ENCODE measurements at places on chromosomes 3 and 15. TPM values are rescaled to one million over a fixed set of nuclear protein-coding genes. Genes with fewer than 3 reads are reported as not detected.

GRCh38 chr3:185646382-185647133 lies 60.5 kb downstream of the SENP2 start:
- H3K4me3 ChIP-seq: no peak overlapping the region
- no peak overlapping the region for H3K27ac ChIP-seq
- no peak for DNase-seq
- no peaks in the 10 kb centered on the region for H3K27me3 ChIP-seq

DNA sequence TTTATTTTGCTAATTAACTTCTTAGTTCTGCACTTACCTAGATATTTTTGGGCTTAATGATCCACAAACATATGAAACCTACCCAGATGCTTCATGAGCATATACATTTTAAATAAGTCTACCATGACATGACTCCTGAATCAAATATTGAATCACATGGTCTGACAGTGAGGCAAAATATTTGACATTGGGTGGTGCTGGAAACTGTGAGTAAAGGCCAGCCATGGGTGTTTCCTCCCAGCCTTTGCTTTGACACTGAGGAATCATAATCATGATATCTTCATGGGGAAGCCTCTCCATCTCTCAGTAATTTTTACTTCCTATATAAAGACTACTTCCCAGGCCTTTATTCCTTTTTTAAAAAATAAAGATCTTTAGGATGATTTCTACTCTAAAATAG lies 22.8 kb upstream of the SSR3 start:
- no peaks in the 10 kb centered on the region for H3K27me3 ChIP-seq
- peak; percentile 82 for DNase-seq
- H3K4me3 ChIP-seq: no peak overlapping the region
- peaks cover 17% of the 10 kb centered on the region for H3K4me1 ChIP-seq
- peak overlapping the region; percentile 13 for H3K27ac ChIP-seq
- no peaks in the 10 kb centered on the region for H3K36me3 ChIP-seq

GRCh38 chr3:126509597-126510307 lies 7.8 kb downstream of the UROC1 start:
- no peaks in the 10 kb centered on the region for H3K27me3 ChIP-seq
- H3K27ac ChIP-seq: no peak overlapping the region
- DNase-seq: no peak
- 0 out of 2 replicates have a peak, but pooled peaks cover 4% of the 10 kb centered on the region for H3K4me1 ChIP-seq

DNA sequence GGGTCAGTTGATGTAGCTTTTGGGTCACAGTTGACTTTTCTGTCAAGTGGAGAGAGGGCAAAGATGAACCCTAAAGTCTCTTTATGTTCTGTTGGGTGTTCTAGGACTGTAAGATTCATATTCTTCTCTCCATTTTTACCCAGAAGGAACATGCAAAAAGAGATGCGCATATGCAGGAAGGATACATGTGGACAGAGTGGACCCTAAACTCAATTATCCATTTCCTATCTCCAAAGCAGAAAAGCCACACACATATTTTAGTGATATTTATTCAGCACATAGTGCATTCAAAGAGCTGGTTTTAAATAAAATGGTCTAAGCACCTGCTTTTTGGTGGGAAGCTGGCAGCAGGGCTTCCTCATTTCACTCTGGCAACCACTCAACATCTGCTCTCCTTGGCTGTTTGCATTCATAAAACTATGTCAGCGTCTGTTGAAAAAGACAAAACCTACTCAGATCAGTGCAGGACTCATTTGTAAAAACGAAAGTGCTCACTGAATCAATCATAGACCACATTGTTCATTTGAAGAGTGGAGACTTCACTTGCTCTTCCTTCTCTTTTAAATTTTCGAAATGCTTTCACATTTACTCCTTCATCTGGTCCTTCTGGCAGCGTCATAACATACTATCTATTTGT lies 96.6 kb downstream of the SEMA6D start:
- H3K4me3 ChIP-seq: no peak overlapping the region
- no peak for DNase-seq
- H3K27me3 ChIP-seq: no peaks in the 10 kb centered on the region
- no peak overlapping the region for H3K27ac ChIP-seq

DNA sequence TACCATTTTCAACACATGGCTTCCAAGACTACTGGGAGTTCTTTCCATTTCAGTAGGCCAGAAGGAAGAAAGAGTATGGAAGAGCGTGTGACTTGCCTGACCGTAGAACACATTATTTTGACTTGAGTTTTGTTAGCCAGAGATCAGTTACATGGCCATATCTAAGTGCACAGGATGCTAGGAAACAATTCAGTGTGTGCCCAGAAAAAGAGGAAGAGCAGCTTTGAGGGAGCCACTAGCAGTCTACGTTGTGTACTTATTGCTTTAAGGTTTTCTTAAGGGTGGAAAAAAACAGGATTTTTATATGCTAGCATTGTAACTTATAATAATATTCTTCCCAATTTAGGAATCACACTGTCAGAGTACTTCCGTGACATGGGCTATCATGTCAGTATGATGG lies 44.1 kb upstream of the GRAMD1C start:
- no peaks in the 10 kb centered on the region for H3K27me3 ChIP-seq
- H3K27ac ChIP-seq: no peak overlapping the region
- DNase-seq: no peak

DNA sequence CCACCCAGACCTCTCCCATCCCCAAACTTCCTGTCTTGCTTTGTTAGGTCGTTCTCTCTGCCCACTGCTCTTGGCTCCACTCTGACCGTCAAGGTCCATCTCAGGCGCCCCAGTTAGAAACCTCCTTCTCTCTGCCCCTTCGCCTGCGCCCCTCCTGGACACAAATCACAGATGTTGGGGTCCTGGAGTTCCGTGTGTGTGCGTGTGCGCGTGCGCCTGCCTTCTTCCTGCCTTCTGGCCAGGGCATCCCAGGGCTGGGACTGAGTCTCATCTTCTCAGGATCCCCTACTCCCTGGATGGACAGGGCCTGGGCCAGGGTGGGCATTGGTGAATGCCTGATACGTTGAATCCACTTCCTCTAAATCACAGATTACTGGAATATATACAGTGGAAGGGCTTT lies 869 bp downstream of the ACSBG1 start:
- H3K27me3 ChIP-seq: peaks cover 28% of the 10 kb centered on the region
- H3K4me1 ChIP-seq: no peaks in the 10 kb centered on the region
- no peak overlapping the region for H3K4me3 ChIP-seq
- H3K27ac ChIP-seq: no peak overlapping the region
- no peaks in the 10 kb centered on the region for H3K36me3 ChIP-seq

Gene SLC28A2
- not detected for total RNA-seq

DNA sequence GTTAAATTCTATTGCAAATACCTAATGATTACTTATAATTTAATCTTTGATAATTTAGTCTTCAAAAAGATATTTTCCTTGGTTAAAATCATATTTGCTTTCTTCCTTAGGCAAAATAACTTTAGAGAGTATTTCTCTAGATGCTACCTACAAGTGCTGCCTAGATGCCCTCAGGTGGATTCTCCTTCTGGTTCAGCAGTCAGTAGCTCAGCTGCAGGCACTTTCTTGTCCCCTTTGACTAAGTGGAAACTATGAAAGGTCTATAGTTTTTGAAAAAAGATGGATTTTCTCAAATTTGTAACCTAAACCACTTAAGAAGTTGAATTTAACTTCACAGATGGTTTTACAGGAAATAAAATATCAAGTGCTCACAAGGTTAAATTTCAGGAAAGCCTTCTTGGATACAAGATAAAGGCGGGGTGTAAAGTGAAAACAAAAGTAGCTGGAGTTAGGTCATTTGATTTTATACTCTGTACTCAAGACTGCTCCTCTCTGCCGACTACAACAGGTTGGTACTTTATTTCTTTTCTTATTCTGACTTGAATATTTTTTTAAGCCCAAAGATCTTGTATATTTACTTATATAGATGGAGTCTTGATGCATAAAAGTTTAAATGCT lies at the start of gene ACKR4:
ACKR4 (plus strand) TSS at position 455 of the 618 bp plus-strand sequence. CDS start 3,128 bp downstream, outside the sequence.
- H3K4me1 ChIP-seq: peaks cover 52% of the 10 kb centered on the region
- no peaks in the 10 kb centered on the region for H3K36me3 ChIP-seq
- peak; percentile 60 for DNase-seq

GRCh38 chr3:163382183-163382582 lies 1696.1 kb downstream of the SI start:
- DNase-seq: no peak
- no peaks in the 10 kb centered on the region for H3K4me1 ChIP-seq
- no peak overlapping the region for H3K4me3 ChIP-seq
- no peaks in the 10 kb centered on the region for H3K36me3 ChIP-seq
- no peaks in the 10 kb centered on the region for H3K27me3 ChIP-seq
- no peak overlapping the region for H3K27ac ChIP-seq

- DNase-seq: peak; percentile 45
- H3K36me3 ChIP-seq: no peaks in the 10 kb centered on the region
- H3K4me1 ChIP-seq: no peaks in the 10 kb centered on the region
- H3K27ac ChIP-seq: no peak overlapping the region
- no peak overlapping the region for H3K4me3 ChIP-seq
These were observed 22.9 kb downstream of the CTXND1 start for GRCh38 chr15:80228959-80229610.

GRCh38 chr3:126969586-126969985 lies 13.3 kb upstream of the PLXNA1 start:
- no peaks in the 10 kb centered on the region for H3K27me3 ChIP-seq
- H3K4me3 ChIP-seq: no peak overlapping the region
- H3K27ac ChIP-seq: no peak overlapping the region
- peaks cover 7% of the 10 kb centered on the region for H3K4me1 ChIP-seq
- no peaks in the 10 kb centered on the region for H3K36me3 ChIP-seq

DNA sequence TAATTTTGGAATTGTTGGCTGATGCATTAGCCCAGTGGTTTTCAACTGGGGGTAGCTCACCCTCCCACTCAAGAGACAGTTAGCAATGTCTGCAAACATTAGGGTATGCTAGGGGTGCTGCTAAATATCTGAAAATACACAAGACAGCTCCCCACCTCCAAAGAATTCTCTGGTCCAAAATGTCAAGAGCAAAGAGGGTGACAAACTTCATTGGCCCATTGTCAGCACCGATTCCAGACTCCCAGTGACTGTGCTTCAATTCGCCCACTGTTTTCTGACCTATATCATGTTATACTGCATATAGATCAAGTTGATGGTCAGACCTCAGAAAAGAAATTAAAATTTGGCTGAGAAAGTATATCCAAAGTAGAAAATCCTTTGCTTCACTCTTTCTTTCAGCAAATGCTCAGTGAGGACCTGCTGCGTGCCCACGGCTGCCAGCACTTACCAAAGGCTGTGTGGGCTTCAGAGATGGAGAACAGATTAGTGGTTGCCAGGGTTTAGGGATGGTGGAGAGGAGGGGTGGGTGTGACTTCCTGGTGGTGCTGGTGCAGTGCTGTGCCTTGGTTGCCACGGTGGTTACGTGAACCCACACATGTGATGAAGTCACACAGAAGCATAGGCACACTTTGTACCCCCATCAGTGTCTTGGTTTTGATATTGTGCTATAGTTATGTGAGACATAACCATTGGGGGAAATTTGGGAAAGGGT lies 204.0 kb downstream of the PLCL2 start:
- H3K27me3 ChIP-seq: no peaks in the 10 kb centered on the region
- no peaks in the 10 kb centered on the region for H3K36me3 ChIP-seq
- no peak overlapping the region for H3K27ac ChIP-seq
- 0 out of 2 replicates have a peak, but pooled peaks cover 4% of the 10 kb centered on the region for H3K4me1 ChIP-seq
- no peak overlapping the region for H3K4me3 ChIP-seq

DNA sequence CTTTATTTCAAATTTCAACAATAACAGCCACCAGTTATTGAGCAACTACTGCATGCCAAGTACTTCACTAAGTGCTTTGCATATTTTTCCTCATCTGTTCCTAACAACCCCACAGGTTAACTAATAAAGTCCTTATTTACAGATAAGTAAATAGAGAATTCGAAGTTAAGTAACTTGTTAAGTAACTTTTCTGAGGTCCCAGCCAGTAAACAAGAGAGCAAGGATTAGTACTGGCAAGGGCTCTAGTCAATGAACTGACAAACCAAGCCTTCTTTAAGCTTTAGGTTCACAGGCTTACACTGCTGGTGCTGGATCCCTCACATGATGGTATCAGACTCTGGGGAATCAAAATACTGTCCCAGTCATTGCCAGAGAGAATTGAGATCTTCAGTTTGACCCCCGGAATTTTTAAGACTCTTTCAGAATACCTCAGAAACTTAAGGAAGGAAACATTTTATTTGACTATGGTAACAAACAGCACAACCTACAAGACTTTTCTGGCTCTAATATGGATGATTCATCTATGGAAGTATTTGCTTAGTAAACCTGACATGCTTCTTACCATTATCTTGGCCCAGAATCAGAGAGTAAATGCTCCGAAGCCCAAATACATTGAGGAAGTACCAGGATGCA lies 16.5 kb downstream of the EMC3 start:
- peak overlapping the region; percentile 25 for H3K4me3 ChIP-seq
- peaks cover 53% of the 10 kb centered on the region for H3K36me3 ChIP-seq
- no peaks in the 10 kb centered on the region for H3K27me3 ChIP-seq
- peak; percentile 87 for DNase-seq

DNA sequence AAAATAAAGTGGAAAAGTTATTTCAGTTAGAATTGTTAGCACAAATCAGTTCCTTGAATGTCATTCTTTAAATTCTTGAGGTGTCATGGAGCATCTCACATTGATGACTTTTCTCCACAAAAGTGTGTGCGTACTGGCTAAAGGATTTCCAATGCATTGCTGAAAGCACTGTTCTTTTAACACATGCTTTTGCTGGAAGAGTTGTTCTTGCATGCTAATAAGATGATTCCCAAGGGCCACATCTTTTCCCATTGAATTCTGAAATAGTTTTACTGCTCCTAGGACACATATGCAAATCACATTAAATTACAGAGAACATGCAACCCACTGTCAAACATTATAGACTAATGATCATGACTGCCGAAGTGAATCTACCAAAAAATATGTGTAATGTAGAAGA lies 516.3 kb upstream of the CADM2 start:
- H3K36me3 ChIP-seq: no peaks in the 10 kb centered on the region
- H3K27ac ChIP-seq: no peak overlapping the region
- no peak for DNase-seq
- no peak overlapping the region for H3K4me3 ChIP-seq
- H3K27me3 ChIP-seq: no peaks in the 10 kb centered on the region

GRCh38 chr15:79401301-79401700 lies 30.8 kb upstream of the MINAR1 start:
- H3K36me3 ChIP-seq: no peaks in the 10 kb centered on the region

Gene SMAD6
- total RNA-seq: 24.0 TPM

DNA sequence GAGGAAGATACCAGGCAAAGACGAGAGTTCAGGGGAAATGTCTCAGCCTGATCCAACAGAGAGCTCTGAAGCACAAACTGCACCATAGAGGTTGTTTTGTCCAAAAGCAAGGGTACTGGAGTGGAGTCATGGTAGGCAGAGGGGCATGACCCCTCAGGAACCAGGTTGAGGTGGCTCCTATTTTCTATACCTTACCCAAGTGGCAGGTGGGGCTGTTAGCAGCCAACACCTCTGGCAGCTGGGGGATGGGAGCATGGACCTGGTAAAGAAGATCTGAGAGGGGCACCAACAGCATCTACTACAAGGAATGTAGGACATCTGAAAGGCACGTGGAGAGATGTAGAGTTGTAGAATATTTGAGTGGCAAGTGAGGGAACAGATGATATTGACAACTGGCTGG lies 85.2 kb downstream of the GAP43 start:
- no peak overlapping the region for H3K27ac ChIP-seq
- peaks cover 30% of the 10 kb centered on the region for H3K4me1 ChIP-seq
- no peaks in the 10 kb centered on the region for H3K27me3 ChIP-seq
- no peak overlapping the region for H3K4me3 ChIP-seq
- no peaks in the 10 kb centered on the region for H3K36me3 ChIP-seq

Measured in GM23248 (cell line).